Stimulated activated CD4-positive, alpha-beta T cell treated with anti-CD3 and anti-CD28 coated beads, Interleukin-15, amount 100 ng/mL, for 1 hour (primary cell): ENCODE measurements at places on chromosomes 4 and X.

GRCh38 chr4:153927451-153927850, 138.6 kb upstream of the SFRP2 start:
- no peak for DNase-seq

GRCh38 chrX:115339441-115340025, 50.0 kb downstream of the LUZP4 start:
- no peak for DNase-seq

GRCh38 chr4:19947349-19947748, 304.4 kb upstream of the SLIT2 start:
- no peak for DNase-seq

DNA sequence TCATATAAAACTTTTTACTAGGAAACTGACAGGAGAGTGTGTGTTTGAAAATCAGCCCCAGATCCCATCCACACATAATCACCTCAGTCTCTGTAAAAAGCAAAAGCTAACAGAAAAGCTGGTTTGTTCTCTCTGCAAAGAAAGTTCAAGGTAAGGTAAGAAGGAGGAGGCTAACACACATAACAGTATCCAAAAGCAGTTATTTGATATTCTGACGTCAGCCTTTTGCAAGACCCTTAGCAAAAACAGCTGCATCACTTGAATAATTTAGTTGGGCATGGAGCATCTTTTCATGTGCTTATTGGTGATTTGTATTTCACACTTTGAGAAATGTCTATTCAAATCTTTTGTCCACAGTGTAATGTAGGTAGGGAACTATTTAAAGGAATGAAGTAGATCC, 5.5 kb downstream of the TCEAL9 start:
- no peak for DNase-seq

GRCh38 chr4:22245294-22245693, 270.6 kb downstream of the ADGRA3 start:
- no peak for DNase-seq
